Muscle of arm (tissue), 14 donors: ENCODE measurements at places on chromosomes 5 and 9. TPM values are rescaled to one million over a fixed set of nuclear protein-coding genes. Genes with fewer than 3 reads are reported as not detected.

DNA sequence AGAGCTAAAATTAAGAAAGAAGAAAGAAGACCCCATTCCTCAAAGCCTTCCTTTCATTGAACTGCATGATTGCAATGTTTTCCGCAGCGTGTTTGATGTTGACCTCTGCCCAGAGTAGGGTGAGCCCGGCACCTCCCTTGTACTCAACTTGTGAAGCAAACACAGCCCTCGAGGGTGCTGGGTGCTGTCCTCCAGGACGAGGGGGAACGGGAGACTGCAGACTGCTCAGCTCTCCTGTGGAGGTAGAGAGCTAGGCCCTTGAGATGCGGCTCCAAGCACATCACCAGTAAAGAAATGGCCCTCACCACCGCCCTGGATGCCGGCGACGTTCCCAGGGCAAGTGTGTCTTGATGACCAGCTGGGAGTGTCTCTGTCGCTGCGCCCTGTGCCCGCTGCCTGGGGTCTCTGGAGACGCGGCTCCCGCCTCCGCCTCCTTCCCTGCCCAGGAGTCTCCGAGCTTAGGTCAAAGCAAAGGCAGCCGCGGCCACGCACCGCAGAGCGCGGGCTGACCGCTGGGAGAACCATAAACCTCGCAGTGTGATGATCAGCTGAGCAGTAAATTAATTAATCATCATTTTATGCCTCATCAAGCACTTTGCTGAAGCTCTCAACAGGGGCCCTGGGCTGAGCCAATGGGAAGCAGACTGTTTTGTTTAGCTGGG is 108.7 kb downstream of the IRX2 start:
- no peak for DNase-seq

DNA sequence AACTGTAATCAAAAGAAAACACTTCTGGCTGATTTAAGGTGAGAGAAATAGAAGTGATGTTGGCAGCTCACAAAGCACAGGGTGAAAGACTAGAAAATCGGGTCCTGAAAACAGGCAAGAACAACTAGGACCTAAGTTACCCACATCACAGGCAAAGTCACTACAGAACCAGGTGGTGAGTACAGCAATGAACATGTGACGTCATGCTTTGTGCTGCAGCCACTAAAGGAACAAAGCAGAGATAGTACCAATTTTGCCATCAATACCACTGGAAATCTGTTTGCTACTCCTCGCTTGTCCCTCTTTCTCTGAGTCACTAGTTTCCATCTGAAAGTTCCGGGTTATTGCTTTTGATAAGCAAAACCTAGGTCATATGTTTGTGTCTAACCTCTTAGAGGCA is 326.7 kb downstream of the GABRB2 start:
- no peak for DNase-seq

GRCh38 chr5:28737682-28738081 is 1699.3 kb upstream of the CDH9 start:
- DNase-seq: no peak

The BTNL9 gene
- 19.5 TPM for polyA plus RNA-seq

The CYLC2 gene
- not detected for polyA plus RNA-seq

The NMUR2 gene
- 0.18 TPM for polyA plus RNA-seq
